ENCODE measurements at places on chromosomes 1 and 21.

GRCh38 chr1:246784621-246785493 lies 60.6 kb downstream of the SCCPDH start:
- DNase-seq: peak; percentile 76

GRCh38 chr21:14070049-14070893 lies 140.5 kb downstream of the LIPI start:
- DNase-seq: no peak

- DNase-seq: peak; percentile 4
Measured at GRCh38 chr1:220410611-220411010, 117.3 kb upstream of the MARK1 start.

DNA sequence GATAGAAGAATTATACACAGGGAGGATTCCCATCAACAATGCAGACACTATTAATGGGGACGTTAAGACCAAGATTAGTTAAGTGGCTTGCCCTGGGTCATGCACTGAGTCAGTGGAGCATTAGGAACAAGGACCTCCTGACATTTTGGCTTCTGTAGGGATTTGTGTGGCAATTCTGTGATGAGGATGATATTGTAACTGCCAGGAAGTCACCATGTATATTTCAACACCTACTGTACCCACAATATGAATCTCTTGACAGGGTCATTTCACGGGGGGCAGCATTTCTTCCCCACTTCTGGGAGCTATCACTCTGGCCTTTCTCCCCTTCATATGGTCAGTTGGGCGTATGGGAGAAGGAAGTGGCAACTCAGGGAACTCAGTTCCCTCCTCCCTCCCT lies 134.9 kb downstream of the RUNX1 start:
- DNase-seq: no peak

GRCh38 chr1:193189442-193190095 lies 3.2 kb upstream of the B3GALT2 start:
- peak; percentile 15 for DNase-seq
